Thoracic aorta (tissue), 2 donors: ENCODE measurements at places on chromosomes 7 and 10.

DNA sequence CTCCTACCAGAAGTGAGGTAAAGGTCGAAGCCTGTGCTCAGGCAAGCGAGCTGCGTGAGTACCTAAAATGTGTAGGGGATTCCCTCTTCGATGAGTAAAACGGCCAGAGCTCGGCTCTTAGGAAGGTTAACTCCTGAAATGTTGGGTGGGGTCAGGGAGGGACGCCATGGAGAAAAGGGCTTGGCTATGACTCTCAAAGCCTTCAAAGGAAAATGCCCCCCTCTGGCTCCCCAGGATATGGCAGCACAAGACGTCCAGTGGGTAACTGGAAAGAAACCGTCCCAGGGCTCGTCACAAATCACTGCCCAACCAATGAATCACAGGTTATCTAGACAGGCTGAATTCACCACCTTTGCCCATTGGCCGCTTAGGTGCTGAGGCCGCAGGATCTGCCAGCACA lies 58.0 kb downstream of the CALML3 start:
- DNase-seq = no peak

GRCh38 chr7:30853576-30853975 lies 58.1 kb upstream of the AQP1 start:
- DNase-seq = no peak

GRCh38 chr7:69433081-69433480 lies 165.2 kb upstream of the AUTS2 start:
- DNase-seq = no peak

- DNase-seq = no peak
Measured at GRCh38 chr10:1532636-1533035, 204.7 kb downstream of the ADARB2 start.

DNA sequence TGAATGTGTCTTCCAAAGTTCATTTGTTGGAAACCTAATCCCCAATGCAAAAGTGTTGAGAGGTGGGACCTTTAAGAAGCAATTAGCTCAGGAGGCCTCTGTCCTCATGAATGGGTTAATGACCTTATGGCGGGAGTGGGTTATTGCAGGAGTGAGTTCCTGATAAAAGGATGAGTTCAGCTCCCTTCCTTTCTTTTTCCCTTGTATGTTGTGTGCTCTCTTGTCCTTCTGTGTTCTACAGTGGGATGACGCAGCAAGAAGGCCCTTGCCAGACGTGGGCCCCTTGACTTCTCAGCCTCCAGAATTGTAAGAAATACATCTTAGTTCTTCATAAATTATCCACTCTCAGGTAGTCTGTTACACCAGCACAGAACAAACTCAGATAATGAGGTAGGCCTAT lies 206.0 kb downstream of the DNAJC1 start:
- no peak for DNase-seq

- no peak for DNase-seq
Measured at GRCh38 chr7:105760551-105761447, 115.6 kb downstream of the ATXN7L1 start.

DNA sequence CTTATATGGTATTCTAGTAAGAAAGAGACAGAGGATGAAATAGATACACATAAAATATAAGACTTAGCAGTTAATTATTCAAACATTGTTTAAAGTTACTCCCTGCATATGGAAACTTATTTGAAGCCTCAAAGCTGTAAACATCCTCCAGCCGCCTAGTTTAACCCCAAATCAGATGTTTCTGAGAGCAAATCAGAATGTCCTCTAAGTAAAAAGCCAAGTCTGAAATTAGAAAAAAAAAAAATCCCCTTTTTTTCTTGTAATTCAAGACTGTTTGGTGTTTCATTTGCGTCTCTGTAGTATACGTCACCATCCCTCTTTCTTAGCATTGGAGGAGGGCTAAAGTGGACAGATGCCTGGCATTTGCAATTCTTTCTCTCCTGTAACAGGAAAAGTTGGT lies 46.4 kb downstream of the TMEM26 start:
- DNase-seq = no peak

- DNase-seq = no peak
Measured at GRCh38 chr7:38660427-38661099, 29.4 kb upstream of the AMPH start.

GRCh38 chr7:36509962-36510361 lies 120.3 kb downstream of the ANLN start:
- DNase-seq = no peak
